NCI-H1105 treated with DMSO at 0.1 percent for 48 hours (cell line): ENCODE measurements at places on chromosomes 7 and 10.
A peak's percentile ranks its signal among the peaks of the same experiment; 100 is the strongest.

- DNase-seq = no peak
Measured at GRCh38 chr10:49611816-49612512, 1.9 kb downstream of the SLC18A3 start.

DNA sequence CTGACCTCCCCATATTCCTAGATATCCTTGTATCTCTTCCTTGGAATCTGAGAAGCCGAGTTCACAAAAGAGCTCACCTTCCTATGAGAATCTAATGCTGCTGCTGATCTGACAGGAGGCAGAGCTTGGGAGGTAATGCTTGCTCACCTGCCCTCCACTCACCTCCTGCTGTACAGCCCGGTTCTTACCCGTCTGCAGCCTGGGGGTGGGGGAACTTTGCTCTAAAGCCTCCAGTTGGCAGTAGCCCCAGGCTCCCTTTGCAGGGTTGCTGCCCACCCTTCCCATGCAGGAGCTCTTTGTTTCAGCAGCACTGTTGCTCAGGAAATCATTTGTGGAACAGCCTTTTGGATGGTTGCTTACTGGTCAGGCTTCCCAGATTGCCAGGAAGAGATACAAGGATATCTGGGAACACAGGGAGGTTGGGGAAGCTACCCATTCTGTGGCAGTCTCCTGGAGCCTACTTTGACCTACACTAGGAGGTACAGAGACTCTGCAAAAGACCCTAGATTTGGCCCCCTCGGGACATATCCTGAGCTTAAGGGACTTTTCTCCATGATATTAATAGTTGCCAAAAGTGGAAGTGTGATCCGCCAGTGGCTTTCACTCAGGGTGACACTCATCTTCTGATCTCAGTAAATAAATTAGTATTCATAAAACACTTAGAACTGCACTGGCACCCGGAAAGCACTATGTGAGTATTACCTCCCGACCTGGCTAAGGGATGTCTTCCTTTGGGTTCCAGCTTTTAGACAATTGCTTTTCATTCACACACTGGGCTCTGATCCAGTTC is 363.7 kb upstream of the PODXL start:
- peak; percentile 44 for DNase-seq

DNA sequence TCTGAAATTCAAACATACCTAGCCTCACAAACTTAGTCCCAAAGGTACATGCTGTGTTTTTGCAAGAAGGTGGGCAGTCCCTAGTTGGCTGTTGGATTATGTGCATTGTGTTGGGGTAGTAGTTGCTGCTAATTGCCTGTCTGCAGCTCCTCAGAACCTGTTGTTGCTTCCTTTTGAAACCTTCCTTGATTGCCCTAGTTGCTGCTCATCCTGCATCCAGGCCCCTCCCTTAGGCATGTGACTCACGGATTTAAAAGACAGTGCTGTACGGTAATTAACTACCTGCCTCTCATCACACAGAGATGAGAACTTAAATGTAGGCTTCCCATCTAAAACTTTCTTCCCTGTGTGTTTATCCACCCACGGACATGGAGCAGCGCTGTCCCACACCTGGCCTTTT is 67.7 kb downstream of the BMPR1A start:
- DNase-seq = no peak

DNA sequence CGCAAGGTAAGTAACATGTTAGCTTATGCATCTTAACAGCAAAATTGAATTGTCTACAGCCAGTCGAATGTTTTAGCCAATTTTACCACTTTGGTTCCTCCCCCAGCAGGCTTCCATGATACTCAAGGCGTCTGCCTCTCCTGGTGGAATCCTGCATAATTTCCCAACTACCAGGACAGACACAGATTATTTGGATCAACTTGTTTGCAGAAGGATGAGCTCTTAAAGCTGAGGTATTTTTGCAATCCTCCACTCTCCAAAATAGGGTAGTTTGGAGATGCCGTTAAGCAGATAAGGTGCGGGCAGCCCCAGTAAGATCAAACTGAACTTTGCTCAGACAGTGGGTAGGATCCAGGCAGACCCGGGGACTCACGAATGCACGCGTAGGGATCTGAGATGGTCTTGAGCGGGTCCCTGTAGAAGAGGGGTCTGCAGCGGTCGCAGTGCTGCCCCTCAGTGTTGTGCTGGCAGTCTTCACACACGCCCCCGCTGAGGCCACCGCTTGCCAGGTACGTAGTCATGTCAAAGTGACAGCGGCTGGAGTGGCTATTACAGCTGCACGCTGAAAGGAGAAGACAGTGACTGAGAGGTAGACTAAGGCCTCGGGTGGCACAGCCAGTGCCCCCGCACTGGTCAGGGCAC is 27.4 kb downstream of the LAMB4 start:
- no peak for DNase-seq

DNA sequence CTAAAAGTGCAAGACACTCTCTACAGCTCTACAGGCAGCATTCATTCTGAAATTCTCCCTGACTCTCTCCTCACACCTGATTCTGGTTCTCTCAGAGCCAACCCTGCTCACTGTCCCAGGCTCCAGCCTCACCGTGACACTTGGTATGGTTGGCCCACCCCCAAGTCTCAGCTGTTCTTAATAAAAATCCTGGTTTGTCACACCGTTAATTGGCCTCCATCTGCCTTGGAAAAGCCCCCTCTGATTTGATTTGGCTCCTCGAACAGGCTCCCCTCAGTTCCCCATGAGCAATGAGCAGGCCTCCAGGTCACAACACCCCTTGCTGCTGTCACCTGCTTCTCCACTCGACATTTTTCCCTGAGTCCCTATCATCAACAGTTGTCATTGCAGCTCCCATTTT is 507.3 kb upstream of the AUTS2 start:
- no peak for DNase-seq

- DNase-seq = no peak
Measured at GRCh38 chr10:75498884-75499350, 67.5 kb downstream of the LRMDA start.
